ENCODE measurements at places on chromosomes 16 and 17.

DNA sequence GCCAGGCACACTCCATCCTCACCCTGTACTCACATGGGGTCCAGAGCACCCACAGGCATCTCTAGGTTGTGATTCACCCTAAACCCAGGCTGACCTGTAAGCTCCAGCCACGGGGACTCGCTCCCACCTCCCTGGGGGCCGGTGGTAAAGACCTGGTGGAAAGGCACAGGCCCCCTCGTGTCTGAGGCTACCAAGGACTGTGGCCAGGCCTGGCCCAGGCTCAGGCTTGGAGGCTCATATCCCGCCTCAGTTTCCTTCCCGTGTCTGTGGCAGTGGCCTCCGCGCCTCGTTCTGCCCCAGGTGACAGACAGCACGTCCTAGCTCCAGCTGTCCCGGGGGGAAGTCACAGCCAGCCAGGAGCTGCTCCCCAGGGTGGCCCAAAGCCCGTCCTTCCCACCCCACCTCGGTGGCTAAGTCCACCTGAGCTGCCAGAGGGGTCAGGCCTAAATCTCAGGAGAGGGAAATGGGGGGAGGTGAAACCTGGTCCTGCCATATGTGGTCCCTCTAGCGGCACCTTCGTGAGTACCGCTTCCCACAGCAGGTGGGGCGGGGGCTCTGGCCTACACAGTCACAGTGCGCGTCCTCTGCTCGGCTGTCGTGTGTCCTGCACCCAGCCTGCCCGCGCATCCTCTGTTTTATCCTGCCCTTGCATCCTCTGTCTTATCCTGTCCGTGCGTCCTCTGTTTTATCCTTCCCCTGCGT, 12.6 kb downstream of the CDH15 start:
- no peak for DNase-seq

DNA sequence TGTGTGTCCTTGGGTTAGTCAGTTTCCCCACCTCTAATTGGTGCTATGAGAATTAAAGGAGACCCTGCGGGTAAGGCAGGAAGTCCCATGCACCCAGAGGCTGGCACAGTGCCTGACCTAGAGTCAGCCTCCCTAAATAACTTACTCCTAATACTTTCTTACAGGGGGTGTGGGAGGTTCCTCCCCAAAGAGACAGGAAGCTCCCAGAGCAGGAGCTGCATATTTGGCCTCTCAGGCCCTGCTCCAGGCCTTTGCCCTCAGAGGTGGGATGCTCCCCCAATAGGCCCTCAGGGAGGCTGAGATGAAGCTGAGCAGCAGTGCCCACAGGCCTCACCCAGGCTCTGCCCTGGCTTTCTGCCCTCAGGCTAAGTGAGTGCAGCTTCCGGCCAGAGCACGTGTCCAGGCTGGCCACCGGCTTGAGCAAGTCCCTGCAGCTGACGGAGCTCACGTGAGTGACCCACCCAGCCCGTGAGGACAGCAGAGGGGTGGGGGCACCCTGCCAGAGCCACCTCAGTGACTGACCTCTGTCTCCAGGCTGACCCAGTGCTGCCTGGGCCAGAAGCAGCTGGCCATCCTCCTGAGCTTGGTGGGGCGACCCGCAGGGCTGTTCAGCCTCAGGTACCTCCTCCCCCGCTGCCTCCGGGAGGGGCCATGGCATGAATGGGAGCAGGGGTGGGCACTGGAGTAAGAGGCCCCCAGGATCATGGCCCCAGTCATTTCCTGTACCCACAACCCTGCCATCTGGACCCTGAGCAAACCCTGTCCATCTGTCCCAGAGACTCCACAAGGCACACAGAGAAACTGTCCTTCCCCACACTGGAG, 31.1 kb upstream of the CPNE2 start:
- no peak for DNase-seq

DNA sequence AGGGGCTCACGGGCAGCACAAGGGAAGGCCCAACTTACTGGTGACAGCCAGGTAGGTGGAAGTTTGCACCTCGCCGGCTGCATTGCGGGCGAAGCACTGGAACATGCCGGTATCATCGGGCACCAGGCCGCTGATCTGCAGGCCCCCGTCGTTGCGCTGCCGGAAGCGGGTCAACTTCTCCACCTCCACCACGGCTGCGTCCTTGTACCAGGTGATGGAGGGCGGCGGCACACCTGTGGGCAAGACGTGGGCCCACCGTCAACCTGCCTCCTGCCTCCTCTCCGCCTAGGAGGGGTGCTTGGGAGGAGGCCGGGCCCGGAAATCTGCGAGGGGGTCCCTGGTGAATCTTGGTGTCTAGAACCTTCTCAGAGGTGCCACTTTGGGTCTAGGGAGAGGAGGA, 123.6 kb upstream of the CDC42EP4 start:
- no peak for DNase-seq

- DNase-seq: no peak
Observed at GRCh38 chr17:2157675-2158395, 102.9 kb downstream of the HIC1 start.

DNA sequence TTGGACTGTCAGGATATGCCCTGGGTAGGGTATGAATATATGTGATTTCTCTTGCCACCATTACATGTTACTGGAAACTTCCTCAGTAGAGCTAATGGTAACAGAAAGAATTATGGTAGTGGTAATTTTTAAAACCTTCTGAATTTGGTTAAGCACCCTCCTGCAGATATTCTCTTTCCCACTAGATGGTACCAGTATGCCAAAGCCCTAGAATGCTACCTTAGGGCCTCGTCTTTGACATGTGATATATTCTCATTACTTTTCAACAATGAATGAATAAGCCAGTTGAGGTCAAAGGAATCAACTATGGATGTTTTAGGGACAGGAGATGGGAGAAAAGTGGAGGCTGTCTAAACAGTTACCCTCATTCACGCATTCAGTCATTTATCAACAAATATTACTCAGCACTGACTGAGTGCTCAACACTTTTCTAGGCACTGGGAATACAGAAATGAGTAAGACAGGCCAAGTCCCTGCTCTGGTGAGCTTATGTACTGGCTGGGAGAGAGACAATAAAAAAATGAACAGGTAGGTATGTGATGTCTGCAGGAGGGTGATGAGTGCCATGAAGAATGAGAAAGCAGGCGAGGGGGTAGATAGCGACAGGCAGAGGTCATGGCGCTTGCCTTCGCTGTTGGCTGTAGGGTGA, 14.7 kb downstream of the CDH13 start:
- DNase-seq: peak; percentile 11

GRCh38 chr16:63655846-63656245, 1466.0 kb downstream of the CDH11 start:
- DNase-seq: no peak

DNA sequence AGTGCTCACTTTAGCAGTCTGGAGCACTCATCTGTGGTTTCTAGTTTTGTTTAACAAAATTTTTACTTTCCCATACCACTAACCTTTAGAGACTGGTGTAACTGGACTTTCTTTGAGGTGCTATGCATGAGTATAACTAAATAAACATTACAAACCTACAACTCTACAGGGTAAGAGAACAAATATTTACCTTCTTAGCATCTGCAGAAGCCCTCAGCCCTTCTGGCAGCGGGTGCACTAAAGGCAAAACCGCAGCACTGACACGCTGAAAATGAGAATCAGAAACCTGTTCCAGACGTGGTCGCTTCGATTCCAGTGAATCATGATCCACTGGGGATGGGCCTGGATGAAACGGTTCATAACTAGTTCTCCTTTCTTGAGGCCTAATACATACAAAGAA, 43.7 kb downstream of the NCOR1 start:
- DNase-seq: no peak

- no peak for DNase-seq
Observed at GRCh38 chr17:40322358-40323315, 13.7 kb downstream of the RARA start.

- no peak for DNase-seq
Observed at GRCh38 chr17:2055292-2056205, 646 bp downstream of the HIC1 start.

GRCh38 chr17:59684967-59685366, 22.3 kb downstream of the PTRH2 start:
- no peak for DNase-seq

- no peak for DNase-seq
Observed at GRCh38 chr16:49548325-49548970, 174.8 kb downstream of the C16orf78 start.

- DNase-seq: peak; percentile 51
Observed at GRCh38 chr17:36935671-36936454, 1.4 kb upstream of the LHX1 start.

DNA sequence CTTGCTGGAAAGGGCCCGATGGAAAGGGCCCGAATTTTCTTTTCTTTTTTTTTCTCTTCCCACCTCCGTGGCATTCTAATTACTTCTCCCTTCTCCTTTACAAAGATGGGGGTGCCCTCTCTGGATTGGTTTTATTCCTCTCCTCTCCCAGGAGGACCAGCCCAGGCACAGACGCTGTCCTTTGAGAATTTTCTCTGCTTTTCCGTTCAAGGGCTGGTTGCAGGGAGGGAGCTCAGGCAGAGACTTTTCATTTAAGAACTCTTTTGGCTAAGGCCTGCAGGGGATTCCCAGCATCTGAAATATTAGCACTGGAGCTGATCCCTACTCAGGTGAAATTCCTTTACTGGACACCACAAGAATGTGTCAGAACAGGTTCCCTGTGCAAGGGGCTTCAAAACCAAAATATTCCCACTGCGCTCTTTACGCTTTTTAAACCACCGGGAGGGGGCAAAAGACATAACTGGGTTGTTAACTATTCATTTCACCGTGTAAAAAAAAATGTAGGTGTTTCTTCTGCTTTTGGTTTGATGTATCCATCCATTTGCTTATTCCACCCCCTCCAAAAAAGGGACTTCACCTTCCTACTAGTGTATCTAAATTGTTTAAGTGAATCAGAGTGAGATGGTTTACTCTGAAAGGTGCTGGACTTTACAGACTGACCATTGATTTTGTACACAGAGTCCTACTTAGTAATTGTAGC, 1.4 kb downstream of the NFAT5 start:
- peak; percentile 66 for DNase-seq

- no peak for DNase-seq
Observed at GRCh38 chr17:62966426-62967204, 580 bp downstream of the TANC2 start.

DNA sequence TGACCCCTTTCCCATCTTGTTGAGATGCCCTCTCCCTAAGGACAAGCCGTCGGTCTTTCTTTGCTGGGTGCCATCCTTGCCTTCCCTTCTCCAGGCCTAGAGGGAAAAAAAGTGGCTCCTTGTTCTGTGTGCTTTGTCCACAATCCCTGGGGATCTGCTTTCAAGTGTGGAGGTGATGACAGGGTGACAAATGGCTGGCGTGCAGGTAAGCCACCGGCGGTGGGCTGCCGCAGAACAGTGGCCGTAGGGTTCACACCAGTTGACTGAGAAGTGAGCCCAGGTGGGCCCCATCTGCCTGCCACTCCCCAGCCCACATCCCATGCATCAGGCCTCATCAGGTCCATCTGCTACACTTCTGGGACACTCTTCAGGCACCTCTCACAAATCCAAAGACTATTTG, 11.4 kb upstream of the CALB2 start:
- no peak for DNase-seq

DNA sequence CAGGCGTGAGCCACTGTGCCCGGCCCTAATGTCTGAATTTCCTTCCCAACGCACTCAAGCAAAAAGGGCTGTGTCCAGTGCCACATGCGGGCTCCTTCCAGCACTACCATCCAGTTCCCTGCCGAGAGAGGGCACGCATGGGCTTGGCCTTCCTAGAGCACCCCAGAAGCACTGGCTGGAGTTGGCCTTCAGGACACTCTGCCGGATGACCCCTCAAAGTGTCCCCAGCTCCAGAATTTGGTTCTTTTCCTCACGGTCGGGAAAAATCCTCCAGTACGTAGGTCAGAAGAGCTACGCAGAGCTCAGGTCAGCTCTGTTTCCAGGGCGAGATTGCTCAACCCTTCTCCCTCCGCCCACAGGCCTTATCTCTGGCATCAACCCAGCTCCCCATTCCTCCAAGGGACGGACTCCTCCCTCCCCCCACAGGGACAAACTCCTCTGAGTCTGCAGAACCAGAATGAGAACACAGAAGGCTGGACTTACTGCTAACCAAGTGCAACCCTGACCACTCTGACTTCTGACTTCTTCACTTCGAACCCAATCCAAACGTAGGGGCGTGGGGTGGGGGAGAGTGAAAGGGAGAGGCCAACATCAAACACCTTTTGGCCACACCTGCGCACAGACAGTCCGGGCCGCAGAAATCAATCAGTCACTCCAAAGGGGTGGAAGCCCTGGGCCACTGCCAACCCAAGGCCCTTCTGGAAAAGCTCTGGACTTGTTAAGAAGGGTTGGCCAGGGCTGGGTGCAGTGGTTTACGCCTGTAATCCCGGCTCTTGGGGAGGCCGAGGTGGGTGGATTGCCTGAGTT, 3.6 kb downstream of the CDC42EP4 start:
- peak; percentile 81 for DNase-seq

GRCh38 chr16:27482397-27483087, 67.2 kb downstream of the GTF3C1 start:
- DNase-seq: no peak

- no peak for DNase-seq
Observed at GRCh38 chr17:58265902-58266875, 14.5 kb downstream of the MPO start.

DNA sequence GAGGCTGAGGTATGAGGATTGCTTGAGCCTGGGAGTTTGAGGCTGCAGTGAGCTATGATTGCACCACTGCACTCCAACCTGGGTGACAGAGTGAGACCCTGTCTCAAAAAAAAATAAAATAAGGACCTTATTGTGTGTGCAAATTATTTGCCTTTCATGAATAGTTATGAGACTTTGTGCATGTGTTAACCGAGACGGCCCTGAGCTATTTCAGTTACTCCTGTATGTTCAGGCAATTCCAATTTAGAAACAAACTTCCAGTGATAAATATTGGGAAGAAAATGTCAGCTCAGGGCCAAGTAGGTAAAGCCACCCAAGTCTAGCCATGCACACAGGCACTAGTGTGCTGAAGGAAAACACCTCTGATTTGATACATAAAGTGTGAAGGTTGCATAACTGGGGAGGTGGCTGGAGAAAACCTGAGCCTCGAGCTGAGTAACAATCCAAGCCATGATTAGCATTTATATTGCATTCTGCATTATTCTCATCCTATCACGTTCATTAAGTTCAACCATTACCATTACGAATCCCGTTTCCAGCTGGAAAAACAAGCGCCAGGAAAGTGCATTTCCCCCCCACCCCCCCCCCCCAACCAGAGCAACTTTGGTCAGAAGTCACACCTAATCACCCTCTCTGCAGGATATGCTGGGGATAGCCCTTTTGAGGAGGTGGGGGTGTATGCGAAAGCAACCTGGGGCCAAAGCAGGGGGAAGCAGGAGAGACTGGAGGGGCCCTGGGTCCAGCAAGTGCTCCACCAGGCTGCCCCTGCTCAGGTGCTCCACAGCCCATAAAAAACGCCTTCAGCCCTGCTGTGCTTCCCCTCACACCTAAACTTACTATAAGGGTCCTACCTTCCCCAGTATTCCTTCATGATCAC, 18.6 kb upstream of the ENDOV start:
- no peak for DNase-seq
